Dorsolateral prefrontal cortex (tissue), 122 donors: ENCODE measurements at places on chromosomes 13 and 19.

DNA sequence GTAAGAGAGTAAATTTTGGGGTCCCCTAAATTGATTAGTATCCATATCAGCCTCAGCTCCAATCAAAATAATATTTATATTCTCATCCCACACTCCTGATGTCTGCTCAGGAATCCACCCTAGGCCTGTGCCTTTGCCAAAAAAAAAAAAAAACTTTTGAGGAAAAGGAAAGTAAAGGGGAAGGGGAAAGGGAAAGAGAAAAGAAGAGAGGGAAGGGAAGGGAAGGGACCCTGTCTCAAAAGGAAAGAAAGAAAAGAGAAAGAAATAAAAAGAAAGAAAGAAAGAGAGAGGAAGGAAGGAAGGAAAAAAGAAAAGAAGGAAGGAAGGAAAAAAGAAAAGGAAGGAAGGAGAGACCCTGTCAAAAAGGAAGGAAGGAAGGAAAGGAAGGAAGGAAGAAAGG lies 91.8 kb upstream of the CACNA1A start:
- no peak for DNase-seq

- DNase-seq, result peak; percentile 29
These were observed 10.6 kb upstream of the UBE2S start for GRCh38 chr19:55418185-55418584.

GRCh38 chr13:85137516-85137915 lies 661.7 kb downstream of the SLITRK6 start:
- DNase-seq, result no peak

- DNase-seq, result no peak
These were observed 21.5 kb downstream of the CPT1C start for GRCh38 chr19:49712397-49712859.

GRCh38 chr19:46603752-46604231 lies 2.7 kb downstream of the CALM3 start:
- no peak for DNase-seq

DNA sequence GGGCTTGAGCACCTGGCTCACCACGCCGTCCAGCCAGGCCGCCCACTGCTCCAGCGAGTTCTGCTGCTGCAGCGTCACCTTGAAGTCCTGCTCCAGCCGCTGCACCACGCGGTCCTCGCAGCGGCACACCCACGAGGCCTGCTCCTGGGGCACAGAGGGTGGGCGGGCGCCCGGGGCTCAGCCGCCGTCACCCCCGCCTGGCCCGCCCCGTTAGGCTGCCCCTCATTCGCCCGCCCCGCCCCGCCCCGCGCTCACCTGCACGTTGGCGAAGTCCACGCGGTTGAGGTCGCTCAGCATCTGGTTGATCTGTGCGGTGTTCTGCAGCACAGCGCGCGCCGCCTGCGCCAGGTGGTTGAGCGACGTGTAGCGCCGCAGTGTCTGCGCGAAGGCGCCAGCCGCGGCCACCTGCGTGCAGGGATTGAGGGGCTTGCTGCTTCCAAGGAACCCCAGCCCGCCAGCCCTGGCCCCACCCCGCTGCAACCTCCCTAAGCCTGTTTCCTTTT lies 11.3 kb downstream of the DCAF15 start:
- no peak for DNase-seq

- no peak for DNase-seq
These were observed 71.9 kb downstream of the WASF3 start for GRCh38 chr13:26629260-26629825.

GRCh38 chr19:581399-582111 lies 8.1 kb upstream of the HCN2 start:
- DNase-seq, result no peak

DNA sequence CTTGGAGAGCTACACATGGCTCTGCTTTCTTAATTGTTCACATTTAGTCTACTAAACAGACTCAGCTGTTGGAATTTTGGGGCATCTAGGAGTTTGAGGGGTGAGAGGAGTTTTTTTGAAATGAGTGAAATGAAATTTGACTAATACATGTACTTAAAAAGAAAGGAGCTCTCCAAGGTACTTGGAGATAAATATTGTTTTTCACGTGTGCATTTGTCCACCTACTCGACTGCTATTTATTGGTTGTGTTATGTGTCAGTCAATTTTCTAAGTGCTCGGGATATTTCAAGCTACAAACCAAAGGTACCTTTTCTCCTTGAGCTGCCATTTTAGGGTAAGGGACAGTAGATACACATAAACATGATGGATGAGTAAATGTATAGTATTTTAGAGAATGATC lies 697.0 kb downstream of the LIG4 start:
- no peak for DNase-seq

DNA sequence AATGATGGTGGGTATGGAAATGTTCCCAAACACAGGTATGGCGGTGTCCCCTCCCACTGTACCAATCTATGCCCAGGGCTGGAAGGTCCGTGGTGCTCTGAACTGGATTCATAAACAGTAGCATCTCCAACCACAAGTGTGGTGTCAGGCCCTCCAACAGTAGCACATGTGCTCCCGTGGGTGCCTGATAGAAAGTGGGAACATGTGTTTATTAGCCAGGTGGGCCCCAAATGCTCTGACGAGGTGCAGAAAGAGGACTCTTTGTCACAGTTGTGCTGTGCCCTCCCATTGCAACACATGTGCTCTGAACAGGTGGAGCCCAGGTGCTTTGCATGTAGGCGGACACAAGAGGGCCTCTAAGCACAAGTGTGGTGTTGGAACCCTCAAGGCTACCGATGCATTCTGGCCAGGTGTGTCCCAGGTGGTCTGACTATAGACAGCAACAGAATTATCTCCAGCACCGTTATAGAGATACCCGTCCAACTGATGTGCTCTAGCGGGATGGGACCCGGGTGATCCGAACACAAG lies 75.4 kb upstream of the ZNF30 start:
- no peak for DNase-seq

- no peak for DNase-seq
These were observed 7.8 kb upstream of the WASF3 start for GRCh38 chr13:26549713-26550112.

DNA sequence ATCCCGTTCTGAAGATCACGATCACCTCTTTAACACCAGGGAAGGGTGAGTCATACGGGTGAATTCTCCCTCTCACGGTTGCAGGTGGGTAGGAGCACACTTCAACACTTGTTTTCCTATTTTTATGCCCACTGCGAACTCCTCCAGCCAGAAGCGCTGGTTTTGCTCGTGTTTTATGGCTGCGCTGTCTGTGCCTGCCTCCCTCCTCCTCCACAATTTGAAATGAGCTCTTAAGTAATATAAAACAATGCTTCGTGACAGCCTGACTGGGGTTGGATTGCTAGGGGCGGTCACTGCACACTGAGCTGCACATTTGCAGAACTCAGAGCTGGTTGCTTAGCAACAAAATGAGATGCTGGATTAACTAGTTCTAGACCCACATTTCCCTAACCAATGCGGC lies 12.9 kb downstream of the CCDC70 start:
- DNase-seq, result no peak

DNA sequence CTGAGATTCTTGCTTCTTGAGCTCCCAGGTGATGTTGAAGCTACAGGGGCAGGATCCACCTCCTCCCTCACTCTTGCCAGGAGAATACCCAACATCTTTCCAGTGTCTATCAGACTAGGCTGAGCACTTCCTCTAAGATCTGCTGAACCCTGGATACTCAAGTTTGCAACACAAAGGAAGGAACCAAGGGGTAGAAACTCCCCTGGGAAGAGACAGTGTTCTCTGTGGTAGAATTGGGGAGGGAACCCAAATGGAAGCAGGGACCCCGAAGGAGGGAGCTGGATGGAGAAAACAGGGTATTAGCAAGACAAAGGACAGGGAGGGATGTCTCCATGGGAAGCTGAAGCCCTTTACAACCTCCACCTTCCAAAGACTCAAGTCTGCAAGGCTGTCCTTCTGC lies 117.6 kb downstream of the DNAJC15 start:
- DNase-seq, result no peak

DNA sequence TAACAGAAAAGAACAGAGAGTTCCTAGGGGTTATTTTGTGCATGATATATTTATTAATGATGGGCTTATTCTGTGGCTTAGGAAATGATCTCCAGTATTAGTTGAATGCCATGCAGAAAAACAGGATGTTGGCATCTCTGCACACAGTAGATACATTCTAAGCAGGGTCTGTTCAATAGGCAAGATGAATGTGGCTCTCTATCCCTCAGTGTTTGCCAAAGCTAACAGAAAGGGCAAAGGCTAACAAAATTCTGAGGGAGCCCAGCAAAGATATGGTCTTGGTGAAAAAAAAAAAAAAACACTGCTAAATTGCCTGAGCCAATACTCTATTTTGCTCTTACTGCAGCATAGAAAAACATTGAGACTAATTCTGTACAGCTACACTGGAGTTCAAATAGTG lies 1095.8 kb downstream of the UQCRFS1 start:
- no peak for DNase-seq
